NCI-H187 treated with DMSO at 0.1 percent for 48 hours (cell line): ENCODE measurements at places on chromosomes 1 and 21.

GRCh38 chr1:58283388-58284224, 262.9 kb downstream of the OMA1 start:
- no peak for DNase-seq

DNA sequence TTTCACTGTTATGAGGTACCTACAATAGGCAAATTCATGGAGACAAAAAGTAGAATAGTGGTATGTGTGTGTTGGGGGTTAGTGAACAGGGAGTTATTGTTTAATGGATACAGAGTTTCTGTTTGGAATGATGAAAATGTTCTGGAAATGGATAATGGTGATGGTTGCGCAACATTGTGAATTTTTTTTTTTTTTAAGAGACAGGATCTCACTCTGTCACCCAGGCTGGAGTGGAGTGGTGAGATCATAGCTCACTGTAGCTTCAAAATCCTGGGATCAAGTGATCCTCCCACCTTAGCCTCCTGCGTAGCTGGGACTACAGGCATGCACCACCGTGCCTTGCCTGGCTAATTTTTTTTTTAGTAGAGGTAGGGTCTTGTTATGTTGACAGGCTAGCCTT, 34.5 kb upstream of the TRABD2B start:
- DNase-seq: no peak

DNA sequence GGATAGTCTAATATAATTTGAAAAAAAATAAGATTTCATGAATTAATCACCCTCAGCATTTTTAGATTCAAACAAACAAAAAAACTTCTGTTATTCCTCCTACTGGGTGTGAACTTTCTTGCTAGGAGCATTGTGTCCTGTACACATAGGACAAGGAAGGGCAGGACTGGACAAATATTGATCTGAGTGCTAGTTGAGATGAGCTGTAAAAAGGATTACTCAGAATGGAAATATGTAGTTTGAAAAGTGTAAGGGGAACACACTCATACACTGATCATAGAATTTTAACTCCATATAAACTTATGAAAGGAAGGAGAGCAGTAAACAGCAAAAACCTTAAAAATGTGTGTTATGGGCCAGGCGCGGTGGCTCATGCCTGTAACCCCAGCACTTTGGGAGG, 156.5 kb upstream of the ZNF648 start:
- DNase-seq: no peak

- no peak for DNase-seq
Observed at GRCh38 chr1:37949524-37950152, 2.8 kb upstream of the INPP5B start.

- DNase-seq: no peak
Observed at GRCh38 chr1:211538287-211538686, 40.7 kb downstream of the SLC30A1 start.

- DNase-seq: no peak
Observed at GRCh38 chr1:228074954-228075730, 7.4 kb upstream of the ARF1 start.

- DNase-seq: peak; percentile 61
Observed at GRCh38 chr1:23980728-23981070, 572 bp upstream of the SRSF10 start.

- no peak for DNase-seq
Observed at GRCh38 chr1:34827341-34827941, 32.1 kb downstream of the SMIM12 start.

- no peak for DNase-seq
Observed at GRCh38 chr1:59116920-59117542, 179.9 kb upstream of the FGGY start.

DNA sequence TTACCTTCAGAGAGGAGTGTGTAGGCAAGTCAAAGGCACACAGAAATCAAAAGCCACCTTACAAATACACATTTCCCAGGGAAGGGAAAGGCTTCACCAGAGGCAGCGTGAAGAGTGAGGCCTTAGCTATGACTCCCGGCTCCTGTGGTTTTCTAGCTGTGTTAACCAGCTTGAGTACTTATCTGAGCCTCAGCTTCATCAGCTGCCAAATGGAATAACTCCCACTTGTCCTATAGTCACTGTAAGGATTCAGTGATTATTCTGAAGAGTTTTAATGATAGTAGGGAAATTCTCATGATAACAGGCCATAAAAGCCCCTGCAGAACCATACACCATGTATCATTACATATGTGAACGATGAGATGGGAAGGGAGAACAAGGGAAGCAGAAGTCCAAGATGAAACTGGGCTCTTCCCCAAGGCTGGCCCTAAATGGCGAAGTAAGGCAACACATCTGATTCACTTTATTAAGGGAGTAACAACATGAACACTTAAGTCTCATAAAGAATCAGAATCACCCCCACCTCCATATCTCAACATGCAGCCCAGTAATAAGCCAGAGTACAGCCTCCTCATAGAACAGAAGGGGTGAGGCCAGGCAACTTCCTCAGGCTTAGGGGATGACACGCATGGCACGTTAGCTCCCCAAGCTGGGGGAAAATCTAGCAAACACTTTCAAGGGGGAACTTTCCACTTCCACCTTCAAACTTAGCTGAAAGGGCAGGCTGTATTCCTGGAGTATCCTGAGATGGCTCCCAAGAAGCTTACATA, 63.7 kb downstream of the SLC66A1 start:
- DNase-seq: no peak

- DNase-seq: no peak
Observed at GRCh38 chr1:161805399-161806197, 39.5 kb downstream of the ATF6 start.

GRCh38 chr1:214670098-214670497, 67.1 kb downstream of the CENPF start:
- DNase-seq: no peak

GRCh38 chr1:2988256-2988655, 33.0 kb upstream of the ACTRT2 start:
- no peak for DNase-seq

DNA sequence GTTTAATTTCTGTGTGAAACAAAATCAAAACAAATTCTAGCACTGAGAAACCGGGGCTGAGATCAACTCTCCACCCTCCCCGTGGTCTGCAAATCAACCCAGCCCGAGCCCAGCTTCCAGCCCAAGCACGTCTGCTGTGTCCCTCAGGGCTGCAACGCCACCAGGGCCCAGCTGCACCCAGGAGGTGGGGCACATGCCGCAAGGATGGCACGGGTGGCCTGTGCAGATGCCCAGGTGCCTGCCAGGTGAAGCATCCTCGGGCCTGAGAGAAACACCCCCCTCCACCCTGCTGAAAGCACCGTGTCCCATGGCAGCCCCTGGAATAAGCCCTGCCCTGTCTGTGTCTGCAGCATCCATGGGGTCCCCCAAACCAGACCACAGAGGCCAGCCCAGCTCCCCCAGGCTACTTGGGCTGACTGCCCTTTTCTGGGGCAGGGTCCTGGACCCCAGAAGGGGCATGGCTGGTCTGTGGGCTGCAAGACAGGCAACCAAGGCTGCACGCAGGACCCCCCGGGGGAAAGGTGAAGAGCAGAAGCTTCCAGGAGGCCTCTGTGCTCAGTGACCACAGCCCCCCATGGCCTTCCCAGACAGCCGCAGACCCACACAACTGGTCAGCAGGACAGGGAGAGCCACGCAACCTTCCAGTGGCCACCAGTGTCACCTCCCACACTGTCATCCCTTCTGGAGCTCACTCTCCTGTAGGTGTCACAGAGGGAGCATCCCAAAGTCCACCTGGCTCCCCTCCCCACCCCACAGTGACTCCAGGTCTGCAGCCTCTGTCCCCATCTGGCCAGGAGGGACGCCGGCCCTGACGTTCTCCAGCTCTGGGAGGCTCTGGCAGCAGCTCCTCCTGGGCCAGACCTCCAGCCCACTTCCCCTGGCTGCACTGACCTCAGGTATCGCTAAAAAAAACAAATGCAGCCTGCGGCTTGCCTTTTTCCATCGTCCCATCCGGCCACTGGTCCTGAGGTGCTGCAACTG, 7.7 kb downstream of the WNT9A start:
- DNase-seq: no peak

- DNase-seq: no peak
Observed at GRCh38 chr1:115764541-115764940, 4.0 kb downstream of the CASQ2 start.

GRCh38 chr1:101325144-101325543, 88.3 kb downstream of the S1PR1 start:
- DNase-seq: no peak

DNA sequence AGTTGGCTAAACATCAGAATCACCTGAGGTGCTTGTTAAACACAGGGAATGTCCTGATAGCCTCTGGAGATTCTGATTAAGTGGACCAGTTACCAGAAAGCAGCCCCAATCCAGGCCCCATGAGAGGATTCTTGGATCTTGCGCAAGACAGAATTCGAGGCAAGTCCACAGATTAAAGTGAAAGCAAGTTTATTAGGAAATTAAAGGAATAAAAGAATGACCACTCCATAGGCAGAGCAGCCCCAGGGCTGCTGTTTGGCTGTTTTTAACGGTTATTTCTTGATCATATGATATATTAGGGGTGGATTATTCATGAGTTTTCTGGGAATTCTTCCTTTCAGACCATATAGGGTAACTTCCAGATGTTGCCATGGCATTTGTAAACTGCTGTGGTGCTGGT, 176.2 kb downstream of the ROR1 start:
- DNase-seq: no peak

GRCh38 chr1:32438136-32438535, 26.7 kb upstream of the ZBTB8B start:
- DNase-seq: no peak

DNA sequence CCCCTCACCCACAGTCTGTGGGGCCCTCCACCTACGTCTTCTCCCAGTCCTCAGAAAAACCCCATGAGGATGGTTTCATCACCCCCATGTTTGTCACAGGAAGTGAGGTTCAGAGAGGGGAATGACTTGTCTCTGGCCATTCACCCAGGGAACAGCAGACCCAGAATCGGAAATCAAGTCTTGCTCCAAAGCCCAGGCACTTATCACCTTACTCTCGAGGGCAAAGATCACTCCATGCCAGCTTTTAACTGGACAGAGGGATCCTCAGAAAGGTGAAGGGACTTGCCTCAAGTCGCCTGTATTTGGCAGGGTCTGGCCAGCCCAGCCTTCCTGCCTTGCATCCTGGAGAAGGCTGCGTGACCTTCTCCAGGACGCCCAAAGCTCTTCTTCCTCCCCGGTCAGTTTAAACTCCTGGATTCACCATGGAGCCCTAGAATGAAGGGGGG, 57.9 kb upstream of the SSBP3 start:
- DNase-seq: no peak

GRCh38 chr1:154935749-154936554, 567 bp downstream of the PMVK start:
- DNase-seq: no peak

DNA sequence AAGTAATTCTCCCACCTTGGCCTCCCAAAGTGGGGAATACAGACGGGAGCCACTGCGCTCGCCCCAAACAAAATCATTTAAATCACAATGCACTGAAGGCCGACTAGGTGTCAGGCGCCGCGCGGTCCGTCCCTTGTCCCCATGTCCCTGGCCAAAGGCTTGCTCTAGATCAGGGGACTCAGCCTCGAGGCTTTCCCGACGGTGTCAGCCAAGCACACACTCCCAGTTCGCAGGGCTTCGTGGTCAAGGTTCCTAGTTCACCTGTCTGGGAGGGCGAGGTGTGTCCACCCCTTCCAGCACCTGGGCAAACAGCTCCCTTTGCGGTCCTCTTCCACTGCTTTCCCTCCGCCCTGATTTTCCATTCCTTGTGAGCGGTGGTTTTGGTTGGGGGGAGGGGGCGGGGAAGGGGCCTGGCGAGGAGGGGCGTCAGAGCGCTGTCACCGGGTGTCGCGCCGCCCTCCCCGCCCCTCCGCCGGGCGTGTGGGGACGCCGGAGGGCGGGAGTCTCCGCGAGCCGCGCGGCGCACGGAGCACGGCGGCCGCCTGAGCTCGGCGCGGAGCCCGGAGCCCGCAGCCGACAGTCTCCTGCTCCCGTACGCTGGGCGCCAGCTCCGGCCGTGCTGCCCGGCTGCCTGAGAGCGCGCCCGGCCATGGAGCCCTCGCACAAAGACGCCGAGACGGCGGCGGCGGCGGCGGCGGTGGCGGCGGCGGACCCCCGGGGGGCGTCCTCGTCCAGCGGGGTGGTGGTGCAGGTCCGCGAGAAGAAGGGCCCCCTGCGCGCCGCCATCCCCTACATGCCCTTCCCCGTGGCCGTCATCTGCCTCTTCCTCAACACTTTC, at the start of gene STUM:
STUM (plus strand) TSS at position 509 of the 838 bp plus-strand sequence; CDS start at position 650, 141 bp downstream.
- DNase-seq: no peak

DNA sequence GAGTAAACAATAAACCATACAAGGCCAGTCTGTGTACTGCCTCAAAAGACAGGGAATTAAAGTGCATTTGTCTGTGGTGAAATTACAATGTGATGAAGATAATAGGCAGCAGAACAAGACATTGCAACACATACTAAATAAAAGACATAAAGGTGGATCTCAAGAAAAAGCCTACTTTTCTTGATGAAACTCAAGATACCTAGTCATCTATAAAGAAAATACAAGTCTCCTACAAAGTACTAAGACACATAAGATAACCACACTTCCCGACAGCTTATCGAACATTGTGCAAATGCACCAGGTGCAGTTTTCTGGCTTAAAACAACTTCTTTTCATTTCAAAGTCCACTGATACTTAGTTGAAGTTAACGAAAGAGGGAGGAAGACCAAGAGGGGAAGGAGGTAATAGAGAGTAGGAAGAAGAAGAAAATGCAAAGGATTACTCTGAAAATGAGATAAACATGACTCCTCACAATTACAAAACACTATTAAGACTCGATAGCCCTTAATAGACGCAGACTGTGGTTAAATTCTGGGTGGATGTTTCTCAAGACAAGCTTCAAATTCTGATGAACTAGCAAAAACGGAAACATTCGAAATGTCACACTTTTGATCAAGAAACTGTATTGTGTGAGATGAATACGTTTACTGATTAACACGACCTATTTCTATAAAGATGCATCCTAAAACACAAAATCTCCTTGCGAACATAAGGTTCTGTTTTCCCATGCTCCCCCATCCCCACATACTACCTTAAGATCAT, 2.0 kb downstream of the HNRNPR start:
- no peak for DNase-seq

DNA sequence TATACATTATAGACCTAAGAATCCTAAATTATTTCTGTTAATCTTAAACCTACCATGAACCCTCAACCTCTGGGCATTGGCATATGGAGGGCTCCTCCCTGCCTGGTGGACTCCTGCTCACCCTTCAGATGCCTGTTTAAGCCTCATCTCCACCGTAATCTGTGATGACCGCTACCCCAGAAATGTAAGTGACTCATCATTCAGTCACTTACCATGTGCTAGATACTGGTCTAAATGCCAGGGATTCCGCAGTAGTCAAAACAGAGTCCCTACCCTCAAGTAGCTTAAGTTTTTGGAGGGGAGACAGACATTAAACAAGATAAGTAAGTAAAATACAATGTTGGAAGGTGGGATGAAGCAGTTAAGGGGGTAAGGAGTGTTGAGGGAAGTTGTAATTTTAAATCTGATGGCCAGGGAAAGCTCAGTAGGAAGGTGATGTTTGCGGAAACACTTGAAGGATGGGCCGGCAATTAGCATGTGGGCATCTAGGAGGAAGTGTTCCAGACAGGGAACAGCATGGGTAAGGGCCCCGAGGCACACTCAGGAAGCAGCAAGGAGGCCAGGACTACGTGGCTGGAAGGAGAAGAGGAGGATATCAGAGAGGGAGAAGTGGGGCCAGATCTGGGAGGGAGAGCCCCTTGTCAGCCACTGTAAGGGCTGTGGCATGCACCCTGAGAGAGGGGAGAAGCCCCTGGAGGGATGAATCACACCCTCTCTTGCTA, 141.7 kb upstream of the HOOK1 start:
- DNase-seq: no peak
